ENCODE measurements at places on chromosomes 1 and 21. TPM values are rescaled to one million over a fixed set of nuclear protein-coding genes. Genes with fewer than 3 reads are reported as not detected.

VASH2 gene
- total RNA-seq, result 1.7 TPM

MNDA gene
- not detected for total RNA-seq

GJB4 gene
- total RNA-seq, result 0.06 TPM

THEM5 gene
- not detected for total RNA-seq

PRRX1 gene
- total RNA-seq, result not detected

IFT25 gene
- total RNA-seq, result 27.2 TPM

RBM11 gene
- total RNA-seq, result not detected

NBPF10 gene
- total RNA-seq, result 0.98 TPM

Data from A549 treated with Mapracorat at 1 μM for 4 hours (cell line).